GOT3 (cell line): ENCODE measurements at places on chromosomes 16 and 17.

DNA sequence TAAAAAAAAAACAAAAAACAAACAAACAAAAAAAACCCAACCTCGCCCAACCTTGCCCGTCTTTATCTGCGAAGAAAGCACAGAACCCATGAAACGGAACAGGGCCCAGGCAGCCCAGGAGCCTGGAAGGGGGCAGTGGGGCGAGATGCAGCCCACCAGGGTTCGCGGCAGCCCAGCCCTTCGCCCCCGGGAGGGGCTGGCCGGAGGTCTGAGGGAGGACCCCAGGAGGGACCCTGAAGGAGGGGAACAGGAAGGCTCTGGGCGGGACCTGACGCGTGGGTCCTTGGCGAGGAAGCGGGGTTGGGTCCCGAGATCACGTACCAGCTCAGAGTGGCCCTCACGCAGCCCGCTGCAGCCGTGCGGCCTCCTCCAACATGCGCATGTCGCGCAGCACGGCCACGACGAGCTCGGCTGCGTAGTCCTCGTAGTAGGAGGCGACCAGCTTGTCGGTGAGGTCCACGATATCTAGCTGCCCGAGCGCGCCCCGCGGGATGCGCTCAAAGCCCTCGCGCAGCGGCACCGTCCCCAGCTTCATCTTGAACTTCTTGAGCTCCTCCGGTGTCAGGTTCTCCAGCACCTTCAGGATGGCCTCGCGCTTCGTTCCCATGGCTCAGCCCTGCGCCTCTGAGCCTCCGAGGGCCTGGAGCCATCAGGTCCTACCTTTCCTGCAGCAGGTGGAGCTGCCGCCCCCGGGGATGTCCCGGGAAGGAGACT lies at the start of gene PYDC1:
TSS of gene PYDC1 (minus strand) at position 714 of the 714 bp plus-strand sequence. CDS start at position 607, 107 bp downstream.
- no peak for DNase-seq

DNA sequence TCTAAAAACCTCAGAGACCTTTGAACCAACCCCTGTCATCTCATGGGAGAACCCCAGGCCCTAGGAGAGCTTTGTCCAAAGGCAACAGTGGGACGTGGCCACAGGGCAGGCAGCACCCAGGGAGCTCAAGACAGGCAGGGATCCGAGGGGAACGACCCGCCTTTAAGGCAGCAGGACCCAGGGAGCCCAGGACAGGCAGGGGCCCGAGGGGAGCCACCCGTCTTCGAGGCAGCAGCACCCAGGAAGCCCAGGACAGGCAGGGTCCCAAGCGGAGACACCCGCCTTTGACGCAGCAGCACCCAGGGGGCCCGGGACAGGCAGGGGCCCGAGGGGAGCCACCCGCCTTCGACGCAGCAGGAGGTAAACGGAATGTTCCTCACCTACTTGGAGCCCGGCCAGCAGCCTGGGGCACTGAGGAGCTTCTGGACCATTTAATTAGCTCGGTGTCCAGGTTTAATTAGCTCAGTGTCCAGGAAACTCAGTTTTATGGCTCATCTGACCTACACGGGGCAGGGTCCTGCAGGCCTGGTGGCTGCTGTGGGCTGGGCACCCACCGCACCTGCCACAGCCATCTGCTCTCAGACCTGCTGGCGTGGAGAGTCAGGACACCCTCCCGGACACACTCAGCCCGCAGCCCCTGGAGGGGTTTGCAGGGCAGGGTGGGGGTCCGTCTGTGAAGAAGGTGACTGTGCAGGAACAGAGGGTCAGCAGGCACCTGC lies 24.4 kb downstream of the PIEZO1 start:
- DNase-seq: no peak

DNA sequence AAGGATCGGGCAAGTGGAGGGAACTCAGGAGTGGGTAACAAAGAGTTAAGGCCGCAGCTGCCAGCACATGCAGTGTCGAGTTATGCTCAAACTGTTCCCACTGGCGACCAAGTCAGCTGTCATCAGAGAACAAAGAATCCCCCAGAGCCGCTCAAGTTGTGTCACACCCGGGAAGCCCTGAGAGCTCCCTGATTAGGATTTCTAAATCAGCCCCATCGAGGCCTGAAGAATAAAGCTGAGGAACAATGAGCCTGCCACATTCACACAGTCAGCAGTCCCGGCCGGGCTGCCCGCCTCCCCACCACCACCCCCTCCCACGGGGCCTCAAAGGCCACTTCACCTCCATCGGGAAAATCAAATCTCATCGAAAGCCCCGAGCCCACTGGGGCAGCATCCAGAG lies 84.5 kb downstream of the SOX9 start:
- DNase-seq: no peak

GRCh38 chr16:10388988-10389387 lies 3.1 kb downstream of the ATF7IP2 start:
- DNase-seq: no peak

GRCh38 chr16:1427473-1428461 lies 3.1 kb upstream of the PERCC1 start:
- no peak for DNase-seq

- DNase-seq: no peak
These were observed 122.4 kb upstream of the NUDT7 start for GRCh38 chr16:77599793-77600415.

GRCh38 chr16:52861614-52862022 lies 191.1 kb downstream of the CHD9NB start:
- DNase-seq: no peak

- DNase-seq: no peak
These were observed 1.0 kb upstream of the ANTKMT start for GRCh38 chr16:719815-720446.

GRCh38 chr16:68744744-68745280 lies 7.7 kb downstream of the CDH1 start:
- DNase-seq: no peak

DNA sequence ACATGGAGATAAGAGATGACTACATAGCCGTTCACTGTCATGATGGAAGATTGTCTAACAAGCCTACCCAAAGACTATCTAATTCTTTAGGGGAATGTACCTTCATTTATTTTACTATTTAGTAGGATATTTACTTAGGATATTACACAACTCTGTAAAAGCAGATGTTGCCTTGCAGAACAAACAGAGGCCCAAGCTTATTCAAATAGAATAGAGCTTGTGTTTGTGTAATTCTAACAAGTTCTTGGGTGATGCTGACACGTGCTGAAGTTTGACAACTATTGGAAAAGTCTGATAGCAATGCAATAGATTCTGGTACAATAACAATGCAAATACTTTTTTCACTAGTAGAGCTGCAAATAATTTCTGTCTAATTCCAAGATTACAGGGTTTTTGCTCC lies 447.6 kb downstream of the TOX3 start:
- DNase-seq: no peak

- no peak for DNase-seq
These were observed 5.7 kb downstream of the ATP2C2 start for GRCh38 chr16:84373907-84374489.

DNA sequence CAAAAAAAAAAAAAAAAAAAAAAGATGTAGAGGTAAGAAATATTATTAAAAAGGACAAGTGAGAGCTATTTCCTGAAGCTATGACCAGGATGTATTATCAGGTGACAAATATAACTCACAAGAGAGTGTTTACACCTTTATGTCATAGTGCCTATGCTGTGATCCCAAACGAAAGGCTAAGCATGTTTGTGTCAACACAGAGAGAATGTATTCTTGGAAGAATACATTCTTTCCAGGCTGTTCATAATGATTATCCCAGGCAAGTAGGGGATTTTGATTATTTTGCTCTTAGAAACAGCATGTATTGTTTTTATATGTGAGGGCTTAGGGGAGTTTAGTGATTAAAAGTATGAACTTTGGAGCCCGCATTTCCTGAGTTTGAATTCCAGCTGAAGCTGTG lies 175.0 kb downstream of the SPECC1 start:
- no peak for DNase-seq

GRCh38 chr17:82394278-82394677 lies 22.7 kb downstream of the UTS2R start:
- DNase-seq: no peak

- DNase-seq: no peak
These were observed 167.5 kb downstream of the UTP18 start for GRCh38 chr17:51427856-51428255.

DNA sequence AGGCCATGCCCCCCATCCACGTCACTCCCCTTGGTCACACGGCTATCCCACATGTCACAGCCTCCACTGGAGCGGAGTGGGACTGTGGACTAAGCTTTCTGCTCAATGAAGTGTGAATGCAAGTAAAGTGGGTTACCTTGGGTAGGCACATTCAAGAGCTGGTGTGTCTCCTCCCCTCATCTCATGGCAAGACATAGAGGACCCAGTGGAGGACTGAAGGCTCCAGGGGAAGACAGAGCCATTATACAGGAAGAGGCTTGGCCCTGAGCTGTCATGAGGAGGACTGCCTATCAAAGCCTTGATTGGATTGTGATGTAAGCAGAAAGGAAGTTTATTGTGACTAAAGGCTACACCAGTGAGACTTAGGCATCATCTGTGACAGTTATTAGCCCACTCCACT lies 129.2 kb upstream of the CCL2 start:
- DNase-seq: no peak

DNA sequence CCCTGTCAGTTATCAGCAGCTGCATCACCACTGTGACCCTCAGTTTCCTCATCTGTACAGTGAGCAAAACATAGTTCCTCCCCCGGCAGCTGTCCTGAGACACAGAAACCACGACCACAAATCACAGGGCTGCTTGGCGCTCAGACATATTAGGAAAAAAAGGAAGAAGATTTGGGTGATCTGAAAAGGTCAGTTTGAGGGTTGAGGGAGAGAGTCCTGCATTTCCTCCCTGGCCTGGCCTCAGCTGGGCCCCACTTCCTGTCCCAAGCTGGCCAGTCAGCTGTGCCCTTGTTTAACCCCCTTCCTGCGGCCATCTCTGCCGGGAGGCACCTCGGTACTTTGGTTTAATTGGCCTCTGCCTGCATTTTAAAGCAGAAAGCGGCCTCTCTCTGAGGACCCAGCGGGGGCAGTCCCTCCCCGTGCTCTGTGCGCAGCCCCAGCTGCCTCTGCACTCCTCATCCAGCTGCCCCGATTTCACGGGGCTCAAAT lies 24.0 kb upstream of the CIBAR2 start:
- DNase-seq: no peak

- no peak for DNase-seq
These were observed 120.9 kb downstream of the BCAS3 start for GRCh38 chr17:60798576-60798975.
